Inflammatory macrophage treated with lipopolysaccharide for 1 hour (primary cell): ENCODE measurements at places on chromosomes 1 and 21.

DNA sequence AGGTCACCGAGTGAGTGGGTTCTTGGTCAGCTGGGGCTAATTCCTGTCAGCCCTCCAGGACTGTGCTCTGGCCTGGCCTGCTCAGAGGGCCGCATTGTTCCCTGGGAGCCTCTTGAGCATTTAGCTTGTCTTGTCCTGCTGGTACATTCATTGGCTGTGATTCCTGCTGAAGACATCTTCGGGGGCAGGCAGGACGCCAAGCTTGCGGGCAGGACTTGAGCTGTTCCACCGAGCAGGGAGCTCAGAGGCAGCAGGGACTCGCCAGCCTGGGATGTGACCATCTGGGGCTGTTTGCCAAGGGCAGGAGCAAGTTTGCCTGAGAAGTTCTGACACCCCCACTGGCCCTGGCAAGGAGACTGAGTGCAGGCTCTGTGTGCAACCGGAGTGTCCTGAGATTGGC is 7.0 kb upstream of the SLC26A9 start:
- DNase-seq, result no peak

DNA sequence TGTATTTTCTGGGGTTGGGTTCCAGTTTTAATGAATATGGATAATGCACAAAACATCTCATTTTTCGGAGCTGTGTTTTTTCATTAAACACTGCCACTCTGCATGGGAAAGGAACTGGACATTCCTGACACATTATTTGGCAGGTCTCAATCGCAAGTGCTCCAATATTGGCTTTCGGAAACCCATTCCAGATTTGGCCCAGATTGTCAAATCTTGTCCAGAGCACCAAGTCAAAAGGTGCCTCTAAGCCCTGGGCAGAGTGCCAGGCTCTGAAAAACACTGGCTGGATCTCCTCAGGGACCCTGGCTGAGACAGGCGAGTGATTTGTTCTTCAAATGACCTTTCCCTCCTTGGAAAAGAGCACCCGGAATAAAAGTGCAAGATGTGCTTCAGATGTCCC is 68.4 kb upstream of the MRPS6 start:
- no peak for DNase-seq

- DNase-seq, result no peak
These were observed 95.1 kb upstream of the ATP1A1 start for GRCh38 chr1:116277840-116278540.

GRCh38 chr21:29078869-29079767 is 5.7 kb upstream of the CCT8 start:
- DNase-seq, result no peak

- DNase-seq, result no peak
These were observed 133.3 kb upstream of the CHRM3 start for GRCh38 chr1:239253032-239253431.

DNA sequence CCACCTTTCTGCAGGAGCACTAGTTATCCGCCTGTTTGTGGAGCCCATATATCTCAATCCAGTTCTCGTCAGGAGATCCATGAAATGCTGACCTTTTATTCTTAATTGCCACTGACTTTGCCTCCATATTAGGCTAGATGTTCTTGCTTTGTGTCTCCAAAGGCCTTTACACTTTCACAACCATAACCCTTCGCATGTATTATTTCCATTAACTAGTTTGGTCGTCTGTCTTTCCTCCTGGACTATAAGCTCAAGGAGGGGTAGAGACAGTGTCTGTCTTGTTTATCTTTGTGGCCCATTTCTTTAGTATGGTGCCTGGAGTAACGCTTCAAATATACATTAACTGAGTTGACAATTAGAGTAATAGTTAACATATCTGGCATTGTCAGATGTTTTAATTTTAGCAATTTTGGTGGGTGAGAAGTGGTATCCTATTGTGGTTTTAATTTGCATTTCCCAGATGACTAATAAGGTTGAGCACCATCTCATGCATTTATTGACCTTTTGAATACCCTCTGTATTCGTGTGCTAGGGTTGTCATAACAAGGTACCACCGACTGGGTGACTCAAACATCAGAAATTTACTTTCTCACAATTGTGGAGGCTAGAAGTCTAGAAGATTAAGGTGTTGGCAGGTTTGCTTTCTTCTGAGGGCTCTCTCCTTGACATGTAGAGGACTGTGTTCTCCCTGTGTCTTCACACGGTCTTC is 21.7 kb upstream of the IL12RB2 start:
- no peak for DNase-seq

GRCh38 chr1:203223012-203223775 is 6.3 kb downstream of the CHIT1 start:
- no peak for DNase-seq
